Caco-2 (cell line): ENCODE measurements at places on chromosomes 1 and 21. TPM values are rescaled to one million over a fixed set of nuclear protein-coding genes. Genes with fewer than 3 reads are reported as not detected.

The ALX3 gene
- total RNA-seq, result not detected in 2 replicates

DNA sequence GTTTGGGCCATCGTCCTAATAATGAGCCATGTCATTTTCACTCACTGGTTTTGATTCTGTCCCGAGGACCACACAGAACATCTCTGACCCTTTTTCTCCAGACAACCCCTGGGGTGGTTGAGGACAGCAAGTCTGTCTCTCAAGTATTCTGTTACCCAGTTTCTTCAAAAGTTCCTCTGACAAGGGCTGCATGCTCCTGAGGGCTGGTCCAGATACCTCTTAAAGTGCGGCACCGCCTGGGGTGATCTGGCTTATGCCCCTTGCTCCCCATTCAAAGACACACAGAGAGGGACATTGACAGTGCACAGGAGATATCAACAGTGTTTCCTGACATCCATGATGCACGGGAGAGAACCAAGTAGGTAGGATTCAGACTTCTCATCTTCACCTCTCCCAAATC, 132.9 kb upstream of the EDN2 start:
- H3K36me3 ChIP-seq, result no peaks in the 10 kb centered on the region
- no peak overlapping the region for H3K27ac ChIP-seq
- H3K4me1 ChIP-seq, result no peaks in the 10 kb centered on the region
- H3K4me3 ChIP-seq, result no peak overlapping the region
- H3K27me3 ChIP-seq, result no peaks in the 10 kb centered on the region
- DNase-seq, result no peak

DNA sequence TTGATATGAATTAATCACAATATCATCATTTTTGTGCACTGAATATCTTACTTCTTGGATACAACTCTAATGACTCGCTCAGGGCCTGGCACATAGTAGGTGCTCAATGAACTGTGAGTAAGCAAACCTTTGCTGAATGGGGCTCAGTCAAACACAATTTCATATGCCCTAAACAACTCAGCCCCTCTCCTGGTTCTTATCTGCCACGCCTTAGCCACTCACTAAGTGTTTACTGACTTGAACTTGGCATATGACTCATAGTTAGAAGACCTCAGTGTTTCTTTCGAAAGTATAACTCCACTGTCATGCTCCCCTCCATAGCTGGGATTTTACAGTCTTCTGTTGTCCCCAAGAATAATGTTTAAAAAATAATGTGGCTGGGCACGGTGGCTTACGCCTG, 4.8 kb upstream of the IFNLR1 start:
- no peak for DNase-seq
- H3K36me3 ChIP-seq, result no peaks in the 10 kb centered on the region
- H3K27me3 ChIP-seq, result no peaks in the 10 kb centered on the region
- no peak overlapping the region for H3K4me3 ChIP-seq

DNA sequence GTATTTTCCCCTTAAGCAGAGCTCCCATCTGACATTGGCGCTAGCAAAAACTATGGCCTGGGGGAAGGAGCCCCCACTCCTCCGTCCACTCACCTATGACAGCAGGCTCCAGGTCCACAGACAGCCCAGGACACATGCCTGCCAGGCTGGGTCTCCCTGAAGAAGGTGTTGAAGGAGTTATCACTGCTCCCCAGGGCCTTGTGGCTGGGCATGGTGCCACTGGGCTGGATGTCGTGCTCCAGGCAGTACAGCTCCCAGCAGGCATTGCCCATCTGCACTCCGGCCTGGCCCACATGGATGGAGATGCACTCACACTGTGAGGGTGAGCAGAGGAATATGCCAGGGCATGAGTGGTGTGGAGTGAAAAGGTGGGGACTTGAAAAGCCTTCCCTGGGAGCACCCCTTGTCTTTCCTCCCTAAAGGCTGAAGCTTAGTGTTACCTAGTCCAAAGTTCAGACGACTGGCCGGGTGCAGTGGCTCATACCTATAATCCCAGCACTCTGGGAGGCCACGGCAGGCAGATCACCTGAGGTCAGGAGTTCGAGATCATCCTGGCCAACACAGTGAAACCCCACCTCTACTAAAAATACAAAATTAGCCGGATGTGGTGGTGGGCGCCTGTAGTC, 30.0 kb downstream of the RABIF start:
- H3K27ac ChIP-seq, result peak overlapping the region; percentile 95
- H3K27me3 ChIP-seq, result no peaks in the 10 kb centered on the region
- H3K36me3 ChIP-seq, result peaks cover 11% of the 10 kb centered on the region
- no peak for DNase-seq
- peaks cover 67% of the 10 kb centered on the region for H3K4me1 ChIP-seq
- H3K4me3 ChIP-seq, result no peak overlapping the region

The ADORA1 gene
- total RNA-seq, result 46.0 and 50.4 TPM in 2 replicates

DNA sequence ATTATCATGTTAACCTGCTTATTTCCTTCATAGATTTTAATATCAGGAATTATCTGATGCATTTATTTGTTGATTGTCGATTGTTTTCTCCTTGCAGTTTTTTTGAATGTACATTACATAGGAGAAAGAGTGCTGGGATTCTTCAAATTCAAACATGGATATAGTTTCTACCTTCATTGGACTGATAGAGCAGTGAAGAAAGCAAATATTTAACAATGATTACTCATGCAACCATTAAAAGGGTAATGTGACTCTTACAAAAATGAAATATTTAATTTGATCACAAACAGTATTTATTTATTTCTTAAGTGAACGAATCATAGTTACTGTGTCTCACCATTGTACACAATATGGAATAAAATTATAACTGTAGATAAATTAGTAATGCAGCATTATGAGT, 350.9 kb downstream of the BRINP3 start:
- H3K4me1 ChIP-seq, result no peaks in the 10 kb centered on the region
- H3K4me3 ChIP-seq, result no peak overlapping the region
- H3K36me3 ChIP-seq, result no peaks in the 10 kb centered on the region
- no peaks in the 10 kb centered on the region for H3K27me3 ChIP-seq
- DNase-seq, result no peak
- no peak overlapping the region for H3K27ac ChIP-seq

- H3K27ac ChIP-seq, result no peak overlapping the region
- no peak for DNase-seq
- H3K4me1 ChIP-seq, result no peaks in the 10 kb centered on the region
- no peaks in the 10 kb centered on the region for H3K27me3 ChIP-seq
- H3K4me3 ChIP-seq, result no peak overlapping the region
Measured at GRCh38 chr1:246639732-246640131, 73.5 kb downstream of the CNST start.
